ENCODE measurements at places on chromosomes 5 and 9.

- no peak for DNase-seq
These were observed 135.1 kb upstream of the PPP1R26 start for GRCh38 chr9:135344523-135344901.

- no peak for DNase-seq
These were observed 25.7 kb upstream of the IL9 start for GRCh38 chr5:135921388-135921787.

GRCh38 chr9:91193658-91194391 lies 167.9 kb downstream of the AUH start:
- peak; percentile 55 for DNase-seq

- no peak for DNase-seq
These were observed 5.5 kb downstream of the FOXD1 start for GRCh38 chr5:73442996-73443627.

GRCh38 chr5:155263381-155263780 lies 249.8 kb downstream of the KIF4B start:
- no peak for DNase-seq

GRCh38 chr9:136426787-136427186 lies 12.9 kb downstream of the INPP5E start:
- no peak for DNase-seq

DNA sequence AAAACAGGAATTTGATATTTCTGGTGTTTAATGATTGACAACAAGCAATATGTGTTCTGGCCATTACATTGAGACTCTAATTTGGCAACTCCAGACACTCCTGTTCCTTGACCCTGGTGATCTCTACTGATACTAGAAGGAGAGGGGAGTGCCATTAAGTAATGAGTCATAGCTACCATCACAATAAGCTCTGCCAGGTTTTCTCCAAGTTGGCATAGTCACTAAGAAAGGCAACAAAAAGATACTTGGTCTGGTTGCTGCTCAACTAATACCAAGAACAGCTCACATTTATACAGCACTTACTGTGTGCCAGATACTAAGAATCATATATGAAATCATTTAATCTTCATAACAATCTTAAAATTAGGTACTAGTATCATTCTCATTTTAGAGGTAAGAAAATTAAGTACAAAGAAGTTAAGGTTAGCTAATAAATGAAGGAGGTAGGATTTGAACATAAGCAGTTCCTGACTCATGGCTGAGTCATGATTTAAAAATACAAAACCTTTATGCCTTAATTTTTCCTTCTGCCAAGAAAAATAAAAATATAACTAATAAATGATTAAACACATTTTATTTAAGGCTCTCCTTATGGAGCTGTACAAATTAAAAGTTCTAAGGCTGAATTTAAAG lies 19.9 kb upstream of the PRXL2C start:
- no peak for DNase-seq

Data from 8988T (cell line).